ENCODE measurements at places on chromosomes 3 and 15.

GRCh38 chr3:37162501-37163245, 11.7 kb downstream of the LRRFIP2 start:
- no peak for DNase-seq

DNA sequence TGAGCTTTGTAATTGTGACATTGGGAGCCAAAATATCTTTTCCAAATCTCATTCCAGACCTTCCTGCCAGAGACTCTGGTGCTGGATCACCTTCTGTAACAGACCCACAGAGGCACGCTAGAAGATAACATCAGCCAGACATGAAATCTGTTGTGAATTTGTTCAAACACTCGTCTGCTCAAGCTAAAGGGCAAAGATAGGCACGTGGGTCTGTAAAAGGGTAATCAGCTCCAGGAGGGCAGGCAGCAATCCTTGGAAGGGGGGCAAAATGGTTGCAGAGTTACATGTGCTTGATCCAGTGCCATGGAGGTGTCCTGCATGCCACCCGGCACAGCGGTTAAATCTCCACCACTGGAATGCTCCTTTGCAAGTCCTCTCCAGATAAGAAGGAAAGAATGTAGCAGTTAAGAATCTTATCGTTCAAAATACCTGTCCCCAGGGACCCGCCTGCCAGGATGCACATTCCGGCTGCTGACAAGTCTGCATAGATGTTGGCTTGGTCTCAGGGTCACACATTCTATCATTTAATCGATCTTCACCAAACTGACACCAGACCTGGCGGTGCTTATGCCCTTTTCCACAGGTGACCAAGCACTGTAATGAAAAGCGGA, 74.8 kb downstream of the ADAMTS9 start:
- no peak for DNase-seq

- no peak for DNase-seq
Measured at GRCh38 chr15:80904998-80905397, 84.6 kb downstream of the MESD start.

DNA sequence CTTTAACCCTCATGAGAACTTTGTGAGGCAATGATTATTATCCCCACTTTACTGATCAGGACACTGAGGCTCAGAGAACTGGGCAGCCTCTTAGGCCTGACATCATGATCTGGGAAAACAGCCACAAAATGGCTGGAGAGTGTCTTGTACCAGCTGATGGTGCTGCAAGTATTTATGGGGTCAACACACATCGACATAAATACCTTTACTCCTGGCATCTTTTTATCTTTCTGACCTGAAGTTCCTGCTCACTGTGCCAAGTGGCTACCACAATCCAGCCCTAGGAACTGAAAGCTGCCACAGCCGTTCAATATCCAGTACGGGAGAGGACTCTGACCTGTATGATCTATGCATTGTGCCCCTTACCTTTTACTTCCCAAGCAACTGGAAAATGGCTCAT, 29.2 kb upstream of the MUC13 start:
- no peak for DNase-seq

- DNase-seq: no peak
Measured at GRCh38 chr15:71186267-71186666, 71.0 kb downstream of the THSD4 start.

GRCh38 chr15:100980410-100981046, 61.4 kb downstream of the LRRK1 start:
- DNase-seq: no peak

GRCh38 chr3:143134471-143134870, 14.9 kb downstream of the CHST2 start:
- no peak for DNase-seq

DNA sequence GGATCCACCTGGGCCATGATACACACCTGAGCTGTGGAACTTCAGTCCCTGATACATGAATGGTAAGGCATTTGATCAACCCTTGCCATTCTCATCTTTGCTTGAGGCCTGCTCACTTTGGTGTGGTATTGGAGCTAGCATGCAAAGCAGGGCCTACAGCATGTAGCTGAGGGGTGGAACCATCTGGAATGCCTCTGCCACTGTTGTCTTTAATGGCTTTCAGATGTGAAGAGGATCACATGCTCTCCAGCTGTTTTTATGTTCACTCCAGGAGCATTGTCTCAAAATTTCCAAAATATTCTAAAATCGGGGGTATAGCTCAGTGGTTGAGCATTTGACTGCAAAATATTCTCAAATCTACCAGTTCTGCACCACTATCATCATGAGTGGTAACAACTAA, 64.4 kb upstream of the PHLDB2 start:
- DNase-seq: no peak

GRCh38 chr3:187288131-187288854, 3.2 kb downstream of the MASP1 start:
- DNase-seq: no peak

GRCh38 chr15:98003518-98003917, 43.0 kb downstream of the ARRDC4 start:
- no peak for DNase-seq

DNA sequence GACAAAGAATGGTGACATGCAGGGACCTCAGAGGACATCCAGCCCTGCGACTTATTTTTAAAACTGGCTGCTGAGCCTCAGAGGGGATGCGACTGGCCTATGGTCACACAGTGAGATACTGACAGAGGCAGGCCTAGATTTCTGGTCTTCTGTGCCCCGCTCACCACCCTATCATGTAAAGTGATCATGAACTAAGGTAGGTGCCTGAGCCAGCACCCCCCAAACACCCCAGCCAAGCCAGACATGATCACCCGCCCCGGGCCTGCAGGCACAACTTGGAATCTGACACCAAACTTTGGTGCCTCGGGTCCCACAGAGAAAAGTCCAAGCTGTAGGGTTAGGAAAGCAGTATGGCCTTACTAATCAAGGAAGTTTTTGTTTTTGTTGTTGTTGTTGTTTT, 33.9 kb upstream of the HHATL start:
- DNase-seq: no peak

DNA sequence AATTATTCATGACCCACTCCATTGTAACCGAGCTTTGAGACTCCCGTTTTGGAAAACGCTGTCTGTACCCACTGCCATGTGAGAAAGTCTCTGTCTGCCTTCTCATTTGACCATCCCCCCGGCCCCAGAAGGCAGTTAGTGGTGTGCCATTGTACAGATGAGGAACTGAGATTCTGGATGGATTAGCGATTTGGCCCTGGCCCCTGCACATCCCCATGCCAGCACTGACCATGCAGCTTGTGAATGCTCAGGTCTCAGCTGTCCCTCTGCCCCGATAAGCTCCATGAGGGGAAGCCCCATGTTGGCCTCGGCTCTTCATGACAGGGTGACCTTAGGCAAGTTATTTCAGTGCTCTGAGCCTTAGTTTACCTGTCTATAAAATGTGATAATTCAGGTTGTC, 153.0 kb upstream of the SMAD3 start:
- no peak for DNase-seq

DNA sequence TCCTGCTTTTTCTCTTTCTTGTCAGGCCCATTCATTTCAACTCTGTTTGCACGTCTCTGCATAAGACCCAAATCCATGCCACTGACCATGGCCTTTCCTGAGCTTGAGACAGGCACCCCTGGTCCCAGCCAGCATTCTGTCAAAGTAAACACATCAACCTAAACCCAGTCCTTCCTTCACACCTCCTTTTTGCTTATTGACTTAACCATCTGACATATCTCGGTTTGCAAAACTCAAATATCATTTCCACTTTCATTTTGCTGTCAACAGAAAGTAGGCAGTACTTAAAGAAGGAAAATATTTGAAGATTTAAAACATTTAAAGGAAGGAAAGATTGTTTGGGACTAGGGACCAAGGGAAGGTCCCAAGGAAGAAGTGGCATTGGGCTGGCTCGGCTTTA, 48.2 kb upstream of the KBTBD8 start:
- DNase-seq: no peak

DNA sequence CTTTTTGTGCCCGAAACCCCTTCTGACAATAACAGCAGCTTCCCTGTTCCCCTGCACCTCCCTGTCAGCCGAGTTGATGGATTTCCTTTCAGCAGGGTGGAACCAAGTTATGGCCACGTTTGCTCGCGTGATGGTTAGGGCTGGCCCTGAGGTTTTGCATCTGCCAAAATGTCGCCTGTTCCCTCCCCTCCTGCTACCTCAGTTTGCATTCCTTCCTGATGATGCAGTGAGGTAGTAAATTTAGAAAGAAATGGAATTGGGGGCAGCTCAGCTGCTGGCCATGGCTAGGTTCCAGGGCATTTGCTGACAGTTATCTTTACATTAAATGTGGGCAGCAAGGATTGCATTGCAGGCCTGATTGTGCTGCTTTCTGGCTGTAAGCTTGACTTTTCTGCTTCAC, 13.2 kb downstream of the LIMD1 start:
- no peak for DNase-seq

DNA sequence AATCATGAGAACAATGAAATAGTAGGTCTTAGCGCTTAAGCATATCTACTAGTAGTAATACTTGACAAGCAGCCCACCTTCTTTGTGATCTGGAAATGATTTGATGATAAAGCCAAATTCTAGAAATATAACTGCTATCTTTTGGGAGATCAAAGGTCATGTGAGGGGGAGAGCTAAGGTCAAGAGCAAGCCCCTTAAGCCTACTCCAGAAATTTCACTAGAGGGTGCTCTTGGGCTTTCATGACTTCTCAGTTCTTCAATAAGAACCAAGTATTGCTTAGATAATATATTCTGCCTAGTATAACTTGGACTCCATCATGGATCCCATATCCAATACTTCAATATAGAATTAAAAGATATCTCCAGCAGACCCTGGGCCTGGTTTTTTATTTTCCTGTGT, 319.6 kb downstream of the ZBTB20 start:
- DNase-seq: no peak

- no peak for DNase-seq
Measured at GRCh38 chr15:50627351-50628055, 59.1 kb downstream of the TRPM7 start.

DNA sequence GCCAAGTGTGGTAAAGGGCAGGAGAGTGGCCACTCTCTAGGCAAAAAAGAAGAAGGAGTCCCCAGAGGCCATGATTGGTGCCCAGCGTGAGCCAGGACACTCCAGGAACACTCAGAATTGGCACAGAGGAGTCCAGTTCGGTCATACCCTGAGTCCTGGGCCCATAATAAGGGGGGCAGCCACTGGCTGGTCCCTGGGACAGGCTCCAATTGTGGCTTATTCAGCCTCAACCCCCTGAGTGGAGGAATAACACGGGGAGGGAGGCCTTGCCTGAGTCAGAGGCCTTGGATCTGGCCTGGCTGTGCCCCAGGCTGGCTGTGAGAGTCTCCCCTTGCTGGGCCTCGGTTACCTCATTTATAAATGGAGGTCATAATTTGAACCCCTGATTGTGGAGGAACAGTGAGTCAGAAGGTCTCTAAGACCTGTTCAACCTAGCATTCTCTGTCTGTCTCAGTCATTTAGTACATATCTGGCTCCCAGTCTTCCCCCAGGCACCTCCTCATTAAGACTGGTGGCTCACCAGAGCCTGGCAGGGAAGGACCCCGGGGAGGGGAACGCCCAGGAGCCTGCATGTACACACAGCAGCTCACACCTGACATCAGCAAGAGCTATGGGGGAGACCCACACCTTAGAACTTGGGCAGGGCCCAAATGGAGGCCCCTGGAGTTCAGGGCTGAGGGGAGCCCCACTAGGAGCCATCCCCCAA, 95.9 kb upstream of the ATP2B2 start:
- no peak for DNase-seq

DNA sequence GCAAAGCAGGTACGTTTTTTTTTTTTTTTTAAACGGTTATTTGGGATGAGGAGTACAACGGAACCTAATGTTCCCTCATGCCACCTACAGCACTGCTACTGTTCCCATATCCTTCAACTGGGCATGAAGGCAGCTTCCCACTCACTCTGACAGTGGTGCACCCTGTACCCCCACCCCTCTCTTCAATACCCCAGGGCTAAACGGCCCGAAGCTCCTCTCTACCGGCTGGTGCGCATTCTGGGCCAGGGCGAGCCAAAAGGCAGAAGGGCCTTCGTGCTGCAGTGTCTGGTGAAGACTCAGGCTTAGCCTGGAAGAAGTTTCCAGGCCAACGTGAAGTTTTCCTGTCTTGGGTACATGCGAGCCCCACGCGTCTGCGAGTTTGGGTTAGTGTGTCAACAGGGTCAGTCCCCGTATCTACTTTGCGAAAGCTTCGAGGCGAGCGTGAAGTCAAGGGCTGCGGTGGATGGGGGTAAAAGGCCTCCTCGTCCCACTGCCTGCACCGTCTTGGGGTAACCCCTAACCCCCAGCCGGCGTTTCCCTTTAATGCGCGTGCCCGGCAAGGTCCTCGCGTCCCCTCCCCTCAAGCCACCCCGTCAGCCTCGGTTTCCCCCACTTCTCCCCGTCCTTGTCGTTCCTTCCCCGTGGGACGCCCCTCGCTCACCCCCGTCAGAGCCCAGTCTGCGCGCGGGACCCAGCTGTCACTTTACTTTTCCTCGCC, 765 bp upstream of the UBE2E2 start:
- DNase-seq: no peak

- no peak for DNase-seq
Measured at GRCh38 chr3:122640437-122640999, 40.1 kb upstream of the PARP14 start.

DNA sequence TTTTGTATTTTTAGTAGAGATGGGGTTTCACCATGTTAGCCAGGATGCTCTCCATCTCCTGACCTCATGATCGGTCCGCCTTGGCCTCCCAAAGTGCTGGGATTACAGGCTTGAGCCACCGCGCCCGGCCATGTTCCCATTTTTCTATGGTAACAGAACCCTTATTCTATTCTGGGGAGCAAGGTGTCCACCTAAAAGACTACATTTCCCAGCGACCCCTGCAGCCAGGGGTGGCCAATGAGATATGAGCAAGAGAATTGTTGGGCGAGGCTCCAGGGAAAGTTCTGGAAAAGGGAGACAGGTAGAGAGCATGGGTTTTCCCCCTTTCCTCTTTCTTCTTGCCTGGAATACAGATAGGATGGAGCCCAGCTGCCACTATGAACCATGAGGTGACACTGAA, 96.9 kb downstream of the LINGO1 start:
- DNase-seq: no peak

GRCh38 chr15:55552451-55552850, 35.7 kb downstream of the PYGO1 start:
- DNase-seq: no peak

DNA sequence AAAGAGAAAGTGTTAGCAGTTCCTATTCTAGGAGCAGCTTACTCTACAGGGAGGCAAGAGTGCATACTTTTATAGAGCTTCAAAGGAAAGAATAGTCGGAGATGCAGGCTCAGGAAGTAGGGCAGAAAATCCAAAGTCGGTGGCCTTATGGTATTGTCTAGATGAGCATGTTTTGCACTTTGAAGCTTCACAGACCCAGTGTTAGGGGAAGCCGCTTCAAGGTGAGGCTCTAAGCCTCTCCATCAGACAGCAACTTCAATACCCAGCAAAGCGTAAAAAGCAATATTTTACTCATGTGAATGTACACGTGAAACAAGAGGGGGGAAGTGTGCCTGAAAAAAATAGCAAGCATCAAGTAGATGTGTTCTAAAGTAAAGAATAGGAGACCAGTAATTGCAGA, 125.6 kb upstream of the RASGRP1 start:
- DNase-seq: no peak

GRCh38 chr15:31970007-31970406, 60.3 kb upstream of the CHRNA7 start:
- no peak for DNase-seq

DNA sequence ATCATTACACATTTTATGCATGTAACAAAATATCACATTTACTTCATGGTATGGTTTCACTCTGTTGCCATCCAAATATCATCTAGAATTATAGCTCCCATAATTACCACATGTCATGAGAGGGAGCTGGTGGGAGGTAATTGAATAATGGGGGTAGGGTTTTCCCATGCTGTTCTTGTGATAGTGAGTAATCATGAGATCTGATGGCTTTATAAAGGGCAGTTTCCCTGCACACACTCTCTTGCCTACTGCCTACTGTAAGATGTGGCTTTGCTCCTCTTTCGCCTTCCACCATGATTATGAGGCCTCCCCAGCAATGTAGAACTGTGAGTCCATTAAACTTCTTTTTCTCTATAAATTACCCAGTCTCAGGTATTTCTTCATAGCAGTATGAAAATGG, 123.4 kb downstream of the SATB1 start:
- DNase-seq: no peak

Measured in stimulated activated CD4-positive, alpha-beta T cell treated with anti-CD3 and anti-CD28 coated beads, Interleukin-4, amount 100 ng/mL, for 48 hours (primary cell).